ENCODE measurements at places on chromosomes 7 and 10.
A peak's percentile ranks its signal among the peaks of the same experiment; 100 is the strongest.

- peaks cover 25% of the 10 kb centered on the region for H3K4me1 ChIP-seq
- peak overlapping the region; percentile 62 for H3K4me3 ChIP-seq
- no peaks in the 10 kb centered on the region for H3K36me3 ChIP-seq
- H3K27ac ChIP-seq, result peak overlapping the region; percentile 40
- peak; percentile 28 for DNase-seq
- H3K27me3 ChIP-seq, result peaks cover 21% of the 10 kb centered on the region
These were observed 154.3 kb upstream of the LAMB4 start for GRCh38 chr7:108284349-108285002.

- no peak overlapping the region for H3K4me3 ChIP-seq
These were observed 734.7 kb downstream of the KCNMA1 start for GRCh38 chr10:76902949-76903348.

DNA sequence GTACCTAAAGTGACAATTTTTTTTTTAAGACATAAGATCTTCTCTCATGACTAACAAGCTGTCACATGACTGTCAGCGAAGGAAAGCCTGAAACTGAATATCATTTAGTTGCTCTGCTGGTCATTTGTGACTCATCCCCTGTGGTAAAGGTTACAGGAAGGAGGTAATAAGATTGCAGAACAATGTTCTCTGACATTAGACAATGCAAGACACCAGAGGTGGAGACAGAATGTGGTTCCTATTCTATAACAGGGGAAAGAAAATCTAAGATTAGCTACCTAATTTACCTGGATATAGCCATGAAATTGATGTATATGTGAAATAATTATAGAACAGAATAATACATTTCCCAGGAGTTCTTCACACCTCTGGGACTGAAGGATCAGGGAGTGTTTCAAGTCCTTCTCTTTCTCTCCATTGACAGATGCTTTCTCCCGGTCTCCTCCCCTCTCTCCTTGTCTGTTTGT lies 47.7 kb downstream of the LRGUK start:
- peak overlapping the region; percentile 11 for H3K27ac ChIP-seq
- peak; percentile 32 for DNase-seq
- H3K4me1 ChIP-seq, result peaks cover 12% of the 10 kb centered on the region

DNA sequence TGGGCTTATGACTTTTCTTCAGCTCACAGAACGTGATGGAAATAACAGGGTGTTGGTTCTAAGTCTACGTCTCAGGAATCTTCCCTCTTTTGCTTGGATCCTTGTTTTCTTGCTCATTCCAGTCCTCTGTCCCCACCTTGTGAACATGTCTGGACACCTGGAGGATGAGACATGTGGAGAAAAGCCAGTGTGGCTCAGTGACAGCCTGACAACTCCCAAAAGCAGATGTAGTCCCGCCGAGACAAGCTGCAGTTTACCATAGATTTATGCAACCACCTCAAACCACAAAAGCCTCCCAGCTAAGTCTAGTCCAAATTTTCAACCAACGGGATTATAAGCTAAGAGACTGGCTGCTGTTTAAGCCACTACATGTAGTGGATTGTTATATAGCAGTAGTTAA lies 476.1 kb downstream of the SH2D4B start:
- H3K4me3 ChIP-seq, result no peak overlapping the region
- DNase-seq, result no peak
- peaks cover 8% of the 10 kb centered on the region for H3K27me3 ChIP-seq
- H3K36me3 ChIP-seq, result no peaks in the 10 kb centered on the region

DNA sequence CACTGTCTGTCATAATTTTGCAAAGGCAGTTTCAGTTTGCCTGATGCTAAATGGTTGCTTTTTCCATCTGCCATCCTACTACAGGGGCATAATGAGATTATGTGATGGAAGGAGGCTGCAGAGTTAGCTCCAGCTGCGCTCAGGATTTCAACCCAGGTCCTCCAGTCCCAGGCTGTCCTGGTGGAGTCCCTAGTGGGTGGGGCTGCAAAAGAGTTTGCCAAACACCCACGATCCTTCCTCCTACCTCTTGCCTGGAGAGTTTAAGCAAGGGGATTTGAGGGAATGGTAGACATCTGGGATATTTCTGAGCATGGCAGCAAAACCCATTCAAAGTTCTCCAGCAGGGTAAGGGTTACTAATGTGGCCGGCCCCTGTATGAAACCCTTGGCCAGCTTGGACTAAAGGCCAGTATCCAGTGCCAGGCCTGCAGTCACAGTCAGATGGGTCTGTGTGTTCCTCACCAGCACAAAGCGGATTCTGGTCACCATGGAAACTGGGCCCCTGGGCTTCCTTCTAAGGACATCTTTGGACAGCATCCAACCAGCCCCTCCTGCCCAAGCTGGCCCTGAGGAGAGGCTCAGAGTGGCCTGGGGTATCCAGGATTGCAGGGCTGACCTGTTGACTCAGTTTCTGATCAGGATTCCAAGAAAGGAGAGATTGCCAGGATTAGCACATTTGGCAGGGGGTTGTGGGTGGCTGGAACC lies 42.7 kb upstream of the CHST3 start:
- no peak overlapping the region for H3K27ac ChIP-seq
- H3K4me1 ChIP-seq, result no peaks in the 10 kb centered on the region
- no peak for DNase-seq
- H3K36me3 ChIP-seq, result no peaks in the 10 kb centered on the region
- H3K4me3 ChIP-seq, result no peak overlapping the region

DNA sequence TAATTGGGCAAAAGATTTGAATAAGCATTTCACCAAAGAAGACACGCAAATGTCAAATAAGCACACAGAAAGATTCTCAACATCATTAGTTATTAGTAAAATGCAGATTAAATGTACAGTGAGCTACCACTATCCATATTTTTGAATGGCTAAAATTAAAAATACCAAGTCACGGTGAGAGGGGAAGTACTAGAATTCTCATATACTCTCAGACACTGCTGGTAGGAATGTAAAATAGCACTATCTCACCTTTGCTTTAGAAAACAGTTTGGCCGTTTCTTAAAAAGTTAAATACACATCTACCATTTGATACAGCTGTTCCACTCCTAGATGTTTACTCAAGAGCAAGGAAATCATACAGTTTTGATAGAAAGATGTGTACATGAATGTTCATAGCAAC lies 115.8 kb upstream of the CELF2 start:
- no peaks in the 10 kb centered on the region for H3K4me1 ChIP-seq
- no peak overlapping the region for H3K27ac ChIP-seq
- DNase-seq, result no peak
- H3K36me3 ChIP-seq, result no peaks in the 10 kb centered on the region

Measured in activated T-cell treated with anti-CD3 and anti-CD28 coated beads, Interleukin-2, amount 50 U/mL, for 72 hours (primary cell).